ENCODE measurements at places on chromosomes 6 and 20.

GRCh38 chr6:1958257-1958656 is 287.1 kb downstream of the GMDS start:
- DNase-seq, result no peak

DNA sequence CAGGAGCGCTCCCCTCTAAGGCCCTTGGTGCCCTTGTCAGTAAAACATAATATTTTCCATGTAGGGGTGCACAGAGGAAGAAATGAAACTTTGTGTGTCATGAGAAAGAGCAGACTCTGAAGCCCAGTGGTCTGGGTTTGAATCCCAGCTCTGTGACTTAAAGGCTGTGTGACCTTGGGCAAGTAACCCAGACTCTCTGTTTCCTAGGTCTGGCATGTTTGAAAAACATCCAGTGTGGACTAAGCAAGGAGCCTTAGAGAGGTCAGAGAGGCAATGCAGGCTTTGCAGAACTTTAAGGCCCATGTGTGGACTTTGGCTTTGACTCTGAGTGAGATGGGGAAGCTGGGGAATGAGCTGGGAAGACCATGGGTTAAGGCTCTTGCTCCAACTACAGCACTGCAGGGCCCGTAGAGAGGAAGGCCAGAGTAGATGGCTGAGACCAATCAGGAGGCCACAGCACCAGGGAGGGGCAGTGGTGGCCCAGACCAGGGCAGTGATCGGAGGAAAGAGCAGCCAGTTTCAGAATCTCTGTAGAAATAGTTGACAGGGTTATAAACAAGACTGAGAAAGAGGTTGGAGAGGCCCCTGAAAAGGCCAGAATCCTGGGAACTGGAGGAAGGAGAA is 18.2 kb downstream of the ADA start:
- no peak for DNase-seq

DNA sequence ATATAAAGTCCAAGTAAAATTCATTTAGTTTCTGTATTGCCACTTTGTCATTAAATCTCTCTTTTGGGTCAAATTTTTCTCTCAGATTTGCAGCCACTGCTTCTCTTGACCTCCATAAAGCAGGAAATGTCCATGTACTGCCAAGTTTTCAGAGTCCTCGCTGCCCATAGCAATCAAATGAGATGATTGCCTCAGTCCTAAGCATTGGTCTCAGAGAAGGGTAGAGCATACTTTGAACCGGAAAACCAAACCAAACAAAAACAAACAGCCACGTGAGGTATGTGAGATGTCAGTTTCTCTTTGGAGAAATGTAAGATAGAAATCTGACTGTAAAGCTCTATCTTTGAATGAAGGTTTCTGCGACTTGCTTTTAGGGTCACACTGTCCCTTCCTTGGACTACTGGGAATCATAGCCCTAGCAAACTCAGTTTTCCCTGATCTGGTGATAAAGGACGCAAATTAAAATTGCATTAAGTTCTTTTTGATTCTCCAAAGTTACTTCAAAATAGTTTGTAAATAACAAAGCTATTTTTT is 505.4 kb upstream of the CITED2 start:
- no peak for DNase-seq

- DNase-seq, result no peak
Observed at GRCh38 chr6:138817799-138818198, 21.9 kb downstream of the ECT2L start.
